Breast epithelium (tissue), 4 donors: ENCODE measurements at places on chromosomes 6 and 20. TPM values are rescaled to one million over a fixed set of nuclear protein-coding genes. Genes with fewer than 3 reads are reported as not detected.

DNA sequence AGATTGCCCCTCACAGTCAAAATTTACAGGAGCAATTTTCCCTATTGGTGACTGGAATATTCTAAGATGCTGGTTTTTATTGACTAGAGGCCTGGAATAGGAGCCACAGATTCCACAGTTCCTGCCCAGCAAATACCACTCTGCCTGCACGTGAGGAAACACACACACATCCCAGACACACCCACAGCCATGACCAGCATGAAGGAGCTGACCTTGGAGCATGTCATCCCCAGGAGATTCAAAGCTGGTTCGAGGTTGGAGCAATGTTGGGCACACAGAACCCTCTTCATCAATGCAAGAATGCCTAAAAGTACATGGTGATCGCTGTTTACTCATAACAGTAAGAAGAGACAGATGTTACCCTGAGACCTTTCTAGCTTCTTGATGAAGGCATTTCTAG lies 244.6 kb upstream of the FOXQ1 start:
- no peak for DNase-seq

- no peak for DNase-seq
Measured at GRCh38 chr6:158332237-158332636, 20.0 kb downstream of the TULP4 start.

DNA sequence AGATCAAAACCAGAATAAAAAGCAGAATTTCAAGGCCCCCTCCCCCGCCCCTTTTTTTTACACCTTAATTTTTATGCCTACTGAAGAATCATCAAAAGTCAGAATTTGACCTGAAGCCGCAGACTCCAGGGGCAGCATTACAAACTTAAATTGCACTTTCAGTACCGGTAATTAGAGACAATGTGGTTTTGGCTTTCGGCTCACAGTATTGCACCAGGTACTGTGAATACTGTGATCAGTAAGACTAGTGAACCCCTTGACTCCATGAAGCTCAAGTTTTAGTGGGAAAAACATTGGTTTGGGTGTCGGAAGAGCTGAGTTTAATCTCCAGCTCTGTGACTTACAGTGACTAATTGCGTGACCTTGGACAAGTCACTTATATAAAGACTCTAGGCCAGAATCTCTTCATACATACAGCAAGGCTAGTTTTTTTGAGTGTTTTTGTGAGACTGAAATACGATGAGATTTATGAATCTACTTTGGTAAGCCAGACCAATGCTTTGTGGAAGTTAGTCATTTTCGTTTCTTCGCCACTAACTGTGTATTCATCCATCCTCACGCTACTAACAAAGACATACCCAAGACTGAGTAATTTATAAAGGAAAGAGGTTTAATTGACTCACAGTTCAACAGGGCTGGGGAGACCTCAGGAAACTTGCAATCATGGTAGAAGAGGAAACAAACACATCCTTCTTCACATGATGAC lies 114.7 kb downstream of the SASH1 start:
- no peak for DNase-seq

- no peak for DNase-seq
Measured at GRCh38 chr20:5654557-5654956, 95.6 kb upstream of the SHLD1 start.

TOX2 gene
- 0.66 TPM for total RNA-seq

SUMO4 gene
- total RNA-seq, result 7.8 TPM
